Metanephros (tissue), 2 donors: ENCODE measurements at places on chromosomes 5 and 9. TPM values are rescaled to one million over a fixed set of nuclear protein-coding genes. Genes with fewer than 3 reads are reported as not detected.

The PCDHGA7 gene
- total RNA-seq, result 8.0 TPM

The SHC3 gene
- total RNA-seq, result 5.8 TPM

The PCDHGB5 gene
- total RNA-seq, result 14.1 TPM

The MAMDC4 gene
- total RNA-seq, result 10.9 TPM

The NIPSNAP3A gene
- total RNA-seq, result 47.2 TPM

The STARD4 gene
- 21.1 TPM for total RNA-seq

The ELOVL7 gene
- 18.4 TPM for total RNA-seq

The MROH2B gene
- total RNA-seq, result not detected
